Endothelial cell (in vitro differentiated cells): ENCODE measurements at places on chromosomes 6 and 20.
A peak's percentile ranks its signal among the peaks of the same experiment; 100 is the strongest.

DNA sequence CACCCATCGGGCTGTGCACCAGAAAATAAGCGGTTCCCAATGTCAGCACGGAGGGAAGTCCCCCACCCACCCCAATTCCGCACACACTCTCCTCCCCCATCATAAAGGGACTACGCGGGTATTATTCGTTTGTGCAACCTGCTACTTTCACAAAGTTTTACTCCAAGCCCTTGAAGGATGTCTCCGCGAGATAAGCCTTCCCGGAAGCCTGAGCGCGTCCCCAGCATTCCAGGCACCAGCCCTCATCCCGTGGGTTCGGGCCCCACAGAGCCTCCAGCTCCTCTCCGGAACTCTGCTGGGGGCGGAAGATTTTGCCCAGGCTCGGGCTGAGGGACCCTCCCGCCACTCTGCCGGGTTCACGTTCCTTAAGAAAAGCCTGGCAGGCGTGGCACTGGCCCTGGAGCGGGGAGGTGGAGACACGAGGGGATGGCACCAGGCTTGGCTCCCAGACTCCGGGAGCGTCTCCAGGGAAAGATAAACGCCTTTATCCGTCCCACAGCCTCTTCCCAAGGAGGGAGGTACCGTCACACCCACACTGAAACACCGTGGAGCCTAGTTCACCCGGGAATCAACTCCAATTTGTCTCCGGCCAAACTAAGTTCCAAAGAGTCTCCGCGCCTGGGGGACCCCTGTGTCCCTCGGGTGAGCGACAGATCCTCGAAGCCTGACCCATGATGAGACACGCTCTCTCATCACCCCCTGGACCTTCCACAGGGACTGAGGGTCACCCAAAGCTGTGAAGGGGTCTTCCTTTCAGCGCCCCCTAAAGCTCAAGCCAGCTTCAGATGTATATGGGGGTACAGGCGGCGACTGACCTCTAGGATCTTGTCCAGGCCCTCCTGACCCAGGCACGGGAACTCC is 934 bp downstream of the KCNK5 start:
- no peak for DNase-seq

- DNase-seq = no peak
Observed at GRCh38 chr20:11970243-11970836, 52.6 kb downstream of the BTBD3 start.

- no peak for DNase-seq
Observed at GRCh38 chr6:116439522-116440051, 21.6 kb upstream of the CALHM6 start.

- no peak for DNase-seq
Observed at GRCh38 chr6:116405138-116405537, 34.4 kb downstream of the DSE start.

GRCh38 chr6:45610832-45611231 is 233.1 kb upstream of the SUPT3H start:
- DNase-seq = no peak

- DNase-seq = no peak
Observed at GRCh38 chr6:48817333-48818051, 645.6 kb downstream of the MMUT start.

DNA sequence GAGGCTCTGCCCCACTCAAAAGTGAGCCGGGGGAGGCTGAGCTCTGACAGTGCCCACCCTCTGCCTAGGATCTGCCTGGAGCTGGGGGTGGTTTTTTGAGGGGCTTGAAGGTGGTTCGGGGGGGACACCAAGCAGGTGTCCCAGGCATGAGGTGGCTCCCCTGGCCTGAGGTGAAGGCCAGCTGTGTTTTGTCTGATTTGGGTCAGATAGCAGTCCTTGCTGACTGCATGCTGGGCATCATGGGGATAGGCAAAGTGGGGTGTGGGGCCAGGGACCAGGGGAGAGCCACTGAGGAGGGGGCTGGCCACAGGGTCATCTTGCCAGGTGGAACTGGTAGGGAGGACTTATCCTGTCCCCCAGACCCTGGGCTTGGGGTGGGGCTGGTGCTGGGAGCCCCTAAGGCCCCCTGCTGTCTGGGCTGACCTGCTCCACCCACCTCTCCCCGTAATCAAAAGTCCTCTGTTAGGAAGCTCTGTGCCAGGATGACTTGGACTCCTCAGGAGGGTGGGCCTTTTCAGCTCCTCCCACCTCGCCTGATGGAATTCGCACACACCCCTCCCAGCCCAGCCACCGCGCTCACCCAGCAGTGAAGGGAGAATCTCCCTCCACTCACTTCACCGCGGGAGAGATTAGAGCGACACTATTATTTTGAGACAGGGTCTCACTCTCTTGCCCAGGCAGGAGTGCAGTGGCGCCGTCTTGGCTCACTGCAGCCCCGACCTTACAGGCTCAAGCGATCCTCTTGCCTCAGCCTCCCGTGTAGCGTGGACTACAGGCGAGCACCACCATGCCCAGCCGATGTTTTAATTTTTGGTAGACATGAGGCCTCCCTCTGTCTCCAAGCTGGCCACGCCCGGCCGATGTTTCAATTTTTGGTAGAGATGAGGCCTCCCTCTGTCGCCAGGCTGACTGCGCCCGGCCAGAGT is 1.5 kb upstream of the COL9A3 start:
- no peak for DNase-seq

DNA sequence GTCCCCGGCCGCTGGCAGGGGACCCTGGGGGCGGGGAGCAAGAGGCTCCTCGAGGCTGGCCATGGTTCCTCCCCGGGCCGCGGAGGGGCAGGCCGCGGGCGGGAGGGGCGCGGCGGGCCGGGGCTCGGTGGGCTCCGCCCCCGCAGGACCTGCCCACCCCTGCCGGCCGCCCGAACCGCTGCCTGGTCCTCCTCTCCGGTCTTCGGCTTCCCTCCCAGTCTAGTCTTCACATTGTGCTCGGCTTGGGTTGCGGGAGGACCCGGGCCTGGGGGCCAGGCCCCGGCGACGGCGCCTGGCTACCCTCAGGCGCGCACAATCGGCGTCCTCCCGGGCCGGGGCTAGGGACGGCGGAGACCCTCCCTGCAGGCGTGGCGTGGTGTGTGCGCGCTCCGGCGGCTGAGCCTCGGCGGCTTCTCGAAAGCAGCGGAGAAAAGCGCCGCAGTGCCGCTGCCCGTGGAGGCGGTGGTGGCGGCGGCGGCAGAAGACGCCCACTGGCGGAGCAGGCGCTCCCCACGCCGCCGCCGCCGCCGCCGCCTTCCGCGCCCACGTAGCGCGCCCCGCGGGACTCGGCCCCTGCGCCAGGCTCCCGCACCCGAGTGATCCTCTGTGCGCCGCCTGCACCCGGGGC is at the start of gene PDE10A:
PDE10A (minus strand) TSS at position 493 of the 628 bp plus-strand sequence; CDS start at position 63, 430 bp downstream.
- DNase-seq = peak; percentile 61

DNA sequence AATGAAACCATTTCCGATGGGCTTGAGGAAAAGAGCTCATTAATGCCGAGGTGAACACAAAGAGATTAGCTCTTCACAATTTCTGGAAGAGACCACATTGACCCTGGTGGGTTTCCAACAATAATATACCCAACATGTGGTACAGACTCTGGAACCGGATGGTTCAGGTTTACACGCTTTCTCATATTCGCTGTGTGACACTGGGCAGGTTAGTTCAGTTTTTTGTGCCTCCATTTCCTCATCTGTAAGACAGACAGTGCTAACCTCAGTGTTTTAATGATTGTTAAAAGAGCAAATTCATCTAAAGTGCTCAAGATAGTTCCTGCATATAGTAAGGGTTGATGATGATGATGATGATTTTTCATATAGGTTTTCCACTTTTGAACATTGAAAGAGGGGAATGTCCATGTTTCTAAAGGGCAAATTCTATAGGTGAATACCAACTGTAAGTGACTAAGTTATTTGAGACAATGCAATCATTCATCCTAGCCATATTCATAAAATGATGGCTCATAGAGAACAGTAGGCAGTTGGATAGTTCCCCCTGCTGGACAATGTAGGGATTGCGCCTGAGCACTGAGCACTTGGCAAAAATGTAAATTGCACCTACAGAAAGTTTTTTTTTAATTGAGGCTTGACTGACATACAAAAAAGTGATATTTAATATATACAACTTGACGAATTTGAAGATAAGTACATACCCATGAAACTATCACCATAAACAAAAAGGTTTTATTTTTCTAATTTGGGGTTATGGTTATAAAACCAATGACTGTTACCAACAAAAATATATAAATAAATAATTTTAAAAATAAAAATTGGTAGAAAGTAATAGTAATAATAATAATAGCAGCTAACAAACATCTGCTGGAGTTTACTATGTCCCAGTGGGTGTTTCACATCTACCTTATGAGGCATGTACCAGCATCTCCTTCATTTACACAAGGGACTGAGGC is 2.1 kb upstream of the PERP start:
- DNase-seq = peak; percentile 74

- DNase-seq = no peak
Observed at GRCh38 chr6:18380851-18381250, 6.3 kb upstream of the RNF144B start.

DNA sequence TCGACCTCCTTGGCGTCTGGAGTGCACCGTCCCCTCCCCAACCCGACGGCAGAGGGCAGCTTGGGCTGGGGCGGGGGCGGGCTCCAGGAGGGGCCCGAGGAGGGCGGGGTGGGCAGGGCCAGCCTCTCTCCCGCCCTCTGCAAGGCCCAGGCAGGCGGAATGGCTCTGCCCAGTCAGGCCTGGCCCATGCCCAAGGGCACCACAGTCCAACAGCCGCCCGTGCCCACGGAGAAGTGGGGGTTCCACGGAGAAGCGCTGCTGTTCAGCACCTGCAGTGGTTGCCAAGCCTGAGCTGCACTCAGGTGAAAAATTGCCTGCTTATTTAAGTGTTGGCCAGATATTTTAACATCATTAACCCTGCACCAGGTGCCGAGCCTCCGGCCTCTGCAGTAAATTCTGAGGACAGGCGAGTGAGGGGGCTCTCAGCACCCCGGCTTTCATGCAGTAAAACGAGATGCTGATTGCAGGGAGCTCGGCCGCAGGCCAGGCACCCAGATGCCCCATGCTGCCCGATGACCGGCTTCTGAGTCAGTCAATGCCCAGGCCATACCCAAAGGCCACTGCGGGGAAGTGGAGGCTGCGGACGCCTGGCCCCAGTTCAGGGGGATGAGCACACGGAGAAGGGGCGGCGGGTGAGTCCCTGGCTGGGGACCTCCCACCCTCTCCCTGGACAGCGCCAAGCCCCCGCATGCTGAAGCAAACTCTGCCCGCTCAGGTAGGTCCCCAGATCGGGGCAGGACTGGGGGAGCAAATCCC is at the start of gene SRMS:
SRMS (minus strand) TSS at position 25 of the 756 bp plus-strand sequence. CDS start 286 bp downstream, outside the sequence.
- DNase-seq = no peak

DNA sequence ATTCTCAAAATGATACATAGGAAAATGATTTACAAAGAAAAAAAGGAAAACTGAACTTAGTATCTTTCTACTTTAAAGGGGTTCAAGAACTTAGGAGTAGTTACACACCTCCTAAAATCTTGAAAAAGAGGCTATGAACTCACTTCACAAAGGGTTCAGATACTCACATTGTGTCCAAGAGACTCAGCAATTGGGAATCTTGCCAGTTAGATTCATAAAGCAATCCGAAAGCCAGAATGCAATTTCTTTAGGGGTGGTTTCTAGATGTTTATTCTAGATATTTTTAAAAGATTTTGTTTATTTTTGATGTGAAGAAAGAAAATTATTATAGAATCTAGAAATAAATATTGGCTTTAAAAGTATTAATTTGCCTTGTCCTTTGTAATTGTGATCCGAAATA is 1.7 kb upstream of the MYB start:
- no peak for DNase-seq

DNA sequence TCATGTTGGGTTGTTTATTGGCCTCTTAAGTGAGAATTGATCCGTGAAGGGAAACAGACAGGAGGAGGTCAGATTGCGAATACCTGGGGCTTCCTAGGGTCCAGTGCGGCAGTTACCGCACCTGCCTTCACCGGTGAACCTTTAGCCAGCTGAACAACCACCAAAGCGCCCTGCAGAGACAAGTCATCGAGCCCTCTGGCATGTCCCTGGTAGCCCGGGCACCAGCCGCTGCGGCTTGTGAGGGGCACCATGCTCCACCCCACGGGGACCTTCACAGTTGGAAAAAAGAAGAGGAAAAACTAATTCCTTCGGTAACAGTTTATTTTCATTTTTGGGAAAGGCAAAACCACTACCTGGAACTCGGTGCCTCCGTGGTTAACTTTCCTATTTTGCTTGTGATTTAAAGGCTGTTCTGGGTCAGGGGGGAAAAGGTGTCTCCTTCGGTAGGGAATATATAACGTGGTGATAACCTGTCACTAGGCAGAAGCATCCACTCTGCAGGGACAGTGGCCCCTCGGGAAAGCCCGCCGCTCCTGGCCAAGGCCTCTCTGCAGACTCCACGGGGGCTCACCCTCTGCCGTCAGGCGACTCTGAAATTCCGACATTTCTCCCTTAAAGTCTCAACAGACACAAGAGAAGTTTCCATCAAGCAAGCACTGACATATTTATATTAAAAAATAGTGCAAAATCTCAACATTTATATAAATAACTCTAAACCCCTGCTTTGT is 30.7 kb upstream of the ZBP1 start:
- DNase-seq = no peak

DNA sequence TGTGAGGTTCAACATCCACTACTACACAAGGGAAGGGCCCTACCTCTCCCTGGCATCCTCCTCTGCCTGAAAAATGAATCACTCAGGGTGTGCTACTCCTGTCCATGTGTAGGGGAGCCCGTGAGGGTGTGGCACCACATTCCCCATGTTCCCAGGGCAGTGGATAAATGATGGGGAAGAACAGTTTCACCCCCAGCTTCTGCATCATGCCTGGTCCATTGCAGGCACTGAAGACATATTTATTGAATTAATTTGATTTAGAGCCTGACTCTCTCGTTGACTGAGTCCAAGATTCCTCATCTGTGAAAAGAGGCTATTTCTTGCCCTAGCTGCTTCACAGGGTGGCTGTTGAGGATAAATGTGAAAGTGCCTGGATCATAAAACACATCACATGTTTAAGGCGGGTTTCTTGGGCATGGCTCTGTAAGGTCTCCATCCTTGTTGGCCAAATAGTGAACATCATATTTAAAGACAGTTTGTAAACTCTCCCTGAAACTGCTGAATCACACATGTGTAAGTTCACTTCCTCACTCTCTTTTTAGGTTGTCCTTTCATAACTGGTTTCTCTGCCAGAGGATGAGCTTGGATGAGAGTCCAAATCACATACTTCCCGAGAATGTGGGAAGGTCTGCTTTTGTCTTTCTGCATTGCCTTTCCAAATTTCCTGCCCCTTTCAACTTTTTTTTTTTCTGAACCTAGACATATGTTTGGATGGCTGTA is 79.7 kb upstream of the FYN start:
- DNase-seq = no peak

GRCh38 chr20:36101192-36101591 is 53.3 kb upstream of the EPB41L1 start:
- no peak for DNase-seq
